Stimulated activated naive CD4-positive, alpha-beta T cell treated with Interleukin-2 at 50 U/mL for 16 hours (primary cell): ENCODE measurements at places on chromosomes 2 and 18.

GRCh38 chr2:219207884-219208740, 1.5 kb downstream of the ZFAND2B start:
- DNase-seq = no peak

DNA sequence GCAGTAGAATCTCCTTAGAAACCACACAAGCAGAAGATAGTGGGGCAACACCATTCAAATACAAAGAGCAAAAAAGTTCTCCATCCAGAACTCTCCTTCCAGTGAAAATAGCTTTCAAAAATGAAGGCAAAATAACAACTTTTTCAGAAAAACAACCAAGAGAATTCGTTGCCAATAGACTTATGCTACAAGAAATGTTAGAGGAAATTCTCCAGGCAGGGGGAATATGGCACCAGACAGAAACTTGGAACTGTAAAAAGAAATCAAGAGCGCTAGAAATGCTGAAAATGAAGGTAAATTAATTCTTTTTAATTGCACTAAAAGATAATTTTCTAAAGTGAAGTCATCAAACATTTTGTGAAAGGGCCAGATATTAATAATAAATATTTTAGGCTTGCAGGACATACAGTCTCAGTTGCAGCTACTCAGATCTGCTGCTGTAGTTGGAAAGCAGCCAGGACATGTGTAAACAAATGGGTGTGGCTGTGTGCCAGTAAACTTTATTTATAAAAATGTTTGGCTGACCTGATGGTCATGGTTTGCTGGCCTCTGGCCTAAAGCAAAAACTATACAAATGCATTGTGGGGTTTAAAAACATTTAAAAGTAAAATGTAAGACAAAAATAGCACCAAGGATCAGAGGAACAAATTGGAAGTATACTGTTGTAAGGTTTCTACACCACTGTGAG, 73.7 kb upstream of the TGFA start:
- DNase-seq = no peak

- no peak for DNase-seq
Measured at GRCh38 chr2:46615555-46615954, 136.2 kb downstream of the TMEM247 start.

DNA sequence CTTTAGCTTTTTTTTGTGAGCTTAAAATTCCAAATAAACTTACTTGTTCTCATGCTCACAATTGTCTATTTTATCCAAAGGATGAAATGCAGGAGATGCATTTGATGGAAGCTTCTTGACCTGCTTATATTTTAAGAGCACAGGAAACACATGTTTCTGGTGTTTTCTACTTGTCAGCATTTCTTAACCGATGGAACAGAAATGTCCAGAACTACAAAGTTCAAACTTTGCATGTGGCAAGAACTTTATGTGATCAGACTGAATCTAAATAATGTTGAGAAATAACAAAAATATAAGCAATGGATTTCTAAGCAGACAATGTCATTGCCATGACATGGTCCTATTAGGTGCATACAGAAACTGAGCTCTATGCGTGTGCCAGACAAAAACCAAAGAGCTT, 9.9 kb upstream of the CTLA4 start:
- no peak for DNase-seq

DNA sequence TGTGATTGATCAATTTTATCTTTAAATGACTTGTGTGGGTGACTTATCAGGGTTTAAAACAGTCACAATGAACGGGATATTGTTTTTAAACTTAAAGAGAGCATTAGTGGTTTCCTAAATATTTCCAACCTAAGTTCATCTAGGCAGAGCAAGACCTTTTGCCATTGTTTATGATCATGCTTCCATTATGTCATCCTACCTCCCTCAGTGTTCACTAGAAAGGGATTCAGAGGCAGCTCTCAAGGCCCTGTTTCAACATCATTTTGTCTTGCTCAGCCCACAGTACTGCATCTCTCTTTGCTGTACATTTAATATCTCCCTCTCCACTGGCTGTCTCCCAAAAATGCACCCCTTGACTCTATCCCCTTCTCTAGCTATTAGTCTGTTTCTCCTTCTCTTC, 21.5 kb upstream of the PELI1 start:
- no peak for DNase-seq

DNA sequence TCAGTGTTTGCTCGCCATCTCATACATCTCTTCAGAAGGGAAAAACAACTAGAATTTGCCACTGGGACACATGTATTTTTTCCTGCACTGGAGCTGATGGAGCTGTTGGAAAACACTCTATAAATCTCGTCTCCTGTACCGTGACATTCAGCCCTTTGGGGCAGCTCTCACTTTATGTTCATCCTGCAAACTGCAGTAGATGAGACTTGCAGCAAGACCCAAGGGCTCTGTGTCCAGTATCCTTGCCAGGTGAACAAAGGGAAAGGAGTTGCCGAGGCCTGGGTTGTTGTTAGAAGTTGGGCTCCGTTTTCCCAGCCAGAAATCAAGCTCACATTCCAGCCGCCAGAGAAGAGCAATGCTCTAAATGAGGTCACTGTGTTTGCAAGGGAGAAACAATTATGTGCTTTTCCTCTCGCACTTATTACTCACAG, 285.1 kb downstream of the SLC4A3 start:
- no peak for DNase-seq

GRCh38 chr2:117785740-117786139, 28.8 kb upstream of the DDX18 start:
- DNase-seq = no peak

- no peak for DNase-seq
Measured at GRCh38 chr2:199870581-199870980, 19.6 kb upstream of the FTCDNL1 start.

DNA sequence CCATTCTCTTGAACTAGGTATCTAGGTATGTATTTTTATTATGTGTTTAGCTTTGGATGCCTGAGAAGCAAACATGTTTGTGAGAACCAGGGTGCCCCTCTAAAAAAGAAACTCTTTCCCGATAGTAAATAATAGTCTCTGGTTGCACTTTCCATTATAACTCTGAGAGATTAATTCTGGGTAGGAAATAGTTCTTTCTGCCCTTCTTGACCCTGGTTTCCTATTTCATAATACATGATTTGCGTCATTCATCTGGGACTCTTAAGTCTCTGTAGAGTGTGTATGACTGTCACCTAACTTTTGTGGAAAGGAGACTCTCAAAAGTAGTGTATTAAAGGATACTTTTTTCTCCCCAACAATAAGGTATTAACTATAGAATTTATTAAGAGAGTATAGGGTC, 31.5 kb downstream of the ACSL3 start:
- DNase-seq = no peak

GRCh38 chr2:166892397-166892796, 4.1 kb downstream of the XIRP2 start:
- DNase-seq = no peak
